Natural killer cell (primary cell): ENCODE measurements at places on chromosomes 5 and 9. TPM values are rescaled to one million over a fixed set of nuclear protein-coding genes. Genes with fewer than 3 reads are reported as not detected.

The PCDHA13 gene
- not detected for total RNA-seq

DNA sequence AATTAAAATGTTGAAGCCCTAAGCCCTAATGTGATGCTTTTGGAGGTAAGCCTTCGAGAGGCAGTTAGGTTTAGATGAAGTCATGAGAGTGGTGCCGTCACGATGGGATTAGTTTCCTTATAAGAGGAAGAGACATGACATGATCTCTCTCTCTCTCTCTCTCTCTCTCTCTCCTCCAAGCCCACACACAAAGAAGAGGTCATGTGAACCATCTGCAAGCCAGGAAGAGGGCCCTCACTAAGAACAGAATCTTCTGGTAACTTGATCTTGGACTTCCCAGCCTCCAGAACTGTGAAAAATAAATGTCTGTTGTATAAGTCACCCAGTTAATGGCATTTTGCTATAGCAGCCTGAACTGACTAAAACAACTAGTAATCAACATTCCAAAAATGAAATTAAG lies 175.5 kb downstream of the GNA14 start:
- no peak overlapping the region for H3K27ac ChIP-seq
- DNase-seq, result no peak
- no peaks in the 10 kb centered on the region for H3K27me3 ChIP-seq
- H3K36me3 ChIP-seq, result no peaks in the 10 kb centered on the region
- H3K4me3 ChIP-seq, result no peak overlapping the region

The SH3TC2 gene
- 0.58 TPM for total RNA-seq

The CARD9 gene
- 1.6 TPM for total RNA-seq

The ITGA1 gene
- 0.47 TPM for total RNA-seq
